Peyer's patch (tissue), 4 donors: ENCODE measurements at places on chromosomes 5 and 9. TPM values are rescaled to one million over a fixed set of nuclear protein-coding genes. Genes with fewer than 3 reads are reported as not detected.

- no peak for DNase-seq
Observed at GRCh38 chr9:37575001-37575400, 1.2 kb downstream of the FBXO10 start.

DNA sequence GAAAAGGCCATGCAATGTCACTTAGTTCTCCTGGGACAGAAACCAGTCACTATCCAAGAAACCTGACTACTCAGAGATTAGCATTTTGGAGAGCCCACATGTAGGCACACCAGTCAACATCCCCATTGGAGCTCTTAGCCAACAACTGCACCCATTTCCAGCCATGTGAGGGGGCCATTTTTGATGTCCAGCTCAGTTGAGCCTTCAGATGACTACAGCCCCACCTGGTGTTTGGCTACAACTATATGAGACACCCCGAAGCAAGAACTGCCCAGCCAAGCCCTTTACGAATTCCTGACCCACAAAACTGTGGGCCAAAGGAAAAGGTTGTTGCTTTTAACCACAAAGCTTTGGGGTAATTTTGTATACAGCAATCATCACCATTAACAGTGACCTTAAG is 300.1 kb downstream of the ASTN2 start:
- no peak for DNase-seq

DNA sequence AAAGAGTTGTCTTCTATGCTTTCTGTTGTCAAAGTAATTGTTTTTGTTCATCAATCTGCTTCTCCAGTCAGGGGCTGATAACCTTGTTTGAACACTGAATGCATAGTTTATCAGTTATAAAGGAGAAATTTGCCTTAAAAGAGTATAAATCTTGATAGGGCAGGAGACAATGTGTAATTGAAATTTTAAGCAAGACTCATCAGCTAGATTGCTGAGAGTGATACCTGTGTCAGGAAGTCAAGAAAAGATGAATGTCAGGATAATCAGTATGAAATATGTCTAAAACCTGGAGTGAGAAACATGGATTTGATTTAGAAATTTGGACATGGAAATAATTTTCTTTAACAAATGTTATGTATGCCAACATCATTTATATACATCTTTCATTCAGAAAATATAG is 1258.1 kb downstream of the EFNA5 start:
- no peak for DNase-seq

- DNase-seq: no peak
Observed at GRCh38 chr5:19713740-19714139, 274.3 kb downstream of the CDH18 start.

- DNase-seq: no peak
Observed at GRCh38 chr9:33472881-33473615, 676 bp downstream of the NOL6 start.

- DNase-seq: no peak
Observed at GRCh38 chr9:11319538-11319937, 706.7 kb upstream of the PTPRD start.

GRCh38 chr5:103894882-103895281 is 332.3 kb upstream of the NUDT12 start:
- no peak for DNase-seq

DNA sequence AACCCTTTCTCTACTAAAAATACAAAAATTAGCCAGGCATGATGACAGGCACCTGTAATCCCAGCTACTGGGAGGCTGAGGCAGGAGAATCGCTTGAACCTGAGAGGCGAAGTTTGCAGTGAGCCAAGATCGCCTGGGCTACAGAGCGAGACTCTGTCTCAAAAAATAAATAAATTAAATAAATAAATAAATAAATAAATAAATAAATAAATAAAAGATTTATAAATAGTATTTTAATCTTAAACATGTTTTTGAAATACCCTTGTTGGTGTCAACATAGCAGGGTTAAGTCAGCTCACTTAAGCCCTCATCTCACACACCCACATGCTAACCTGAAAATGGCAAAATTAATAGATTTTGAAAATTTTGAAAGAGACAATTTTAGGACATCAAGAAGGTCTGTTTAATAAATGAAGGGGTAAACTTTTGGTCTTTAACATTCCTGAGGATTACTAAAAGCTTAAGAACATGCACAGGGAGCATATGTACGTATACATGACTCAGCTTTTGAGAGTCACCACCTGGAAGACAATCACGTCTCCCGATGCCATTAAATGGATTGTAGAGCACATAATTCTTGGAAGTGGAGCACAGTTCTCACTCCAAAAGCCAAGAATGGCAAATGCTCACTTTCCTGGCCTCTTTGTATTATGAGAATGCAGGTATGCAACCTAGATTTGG is 202.5 kb downstream of the GDNF start:
- no peak for DNase-seq

DNA sequence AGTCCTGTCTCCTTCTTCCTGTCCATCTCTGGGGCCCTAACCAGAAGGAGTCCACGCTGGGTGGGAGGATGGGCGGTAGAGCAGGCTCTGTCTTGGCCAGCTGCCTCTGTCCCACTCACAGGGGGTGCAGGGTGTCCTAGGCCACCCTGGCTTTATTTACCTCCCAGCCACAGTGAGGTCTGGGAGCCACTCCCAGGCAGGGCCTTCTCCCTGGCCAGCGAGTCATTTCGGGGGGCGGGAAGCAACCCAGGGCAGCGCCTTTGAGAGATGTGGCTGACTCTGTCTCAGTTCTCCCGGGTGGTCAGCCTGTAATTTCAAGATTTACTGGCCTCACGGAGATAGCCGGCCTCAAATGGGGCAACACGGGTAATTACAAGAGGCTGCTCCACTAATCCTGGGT is 67.4 kb upstream of the PTCH1 start:
- no peak for DNase-seq

DNA sequence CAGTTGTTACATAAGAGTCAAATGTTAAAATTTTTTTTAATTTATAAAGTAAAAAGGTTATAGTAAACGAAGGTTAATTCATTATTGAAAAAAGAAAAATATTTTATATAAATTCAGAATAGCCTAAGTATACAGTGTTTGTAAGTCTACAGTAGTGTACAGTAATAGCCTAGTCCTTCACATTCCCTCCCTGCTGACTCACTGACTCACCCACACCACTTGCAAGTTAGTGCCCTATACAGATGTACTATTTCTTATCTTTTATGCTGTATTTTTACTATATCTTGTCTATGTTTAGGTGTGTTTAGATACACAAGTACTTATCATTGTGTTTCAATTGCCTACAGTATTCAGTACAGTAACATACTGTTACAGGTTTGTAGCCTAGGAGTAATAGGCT is 57.6 kb downstream of the MAMDC2 start:
- DNase-seq: no peak

GRCh38 chr5:87229780-87230179 is 37.9 kb upstream of the RASA1 start:
- DNase-seq: no peak

DNA sequence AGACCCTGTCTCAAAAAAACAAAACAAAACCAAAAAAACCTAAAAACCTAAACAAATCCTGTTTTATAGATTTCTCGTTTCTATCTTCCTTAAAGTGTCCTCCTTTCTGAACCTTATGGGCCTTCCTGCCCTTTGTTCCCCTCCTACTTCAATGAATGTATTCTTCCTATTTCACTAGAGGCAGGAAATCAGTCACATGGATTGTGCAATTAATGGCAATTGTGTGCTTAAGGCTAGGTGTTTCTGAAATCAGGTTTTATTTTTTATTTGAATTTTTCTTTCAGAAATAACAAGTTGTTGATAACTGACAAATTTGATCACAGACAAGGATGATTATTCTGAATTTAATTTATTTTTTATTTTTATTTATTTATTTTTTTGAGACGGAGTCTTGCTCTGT is 220.6 kb upstream of the SEMA6A start:
- DNase-seq: no peak

WWC1 gene
- 51.9 TPM for total RNA-seq

IL17B gene
- total RNA-seq: not detected

BAAT gene
- not detected for total RNA-seq

CCDC69 gene
- 86.6 TPM for total RNA-seq

CENPP gene
- total RNA-seq: 5.5 TPM

SHOC1 gene
- not detected for total RNA-seq

KIF4B gene
- not detected for total RNA-seq

SPINK13 gene
- not detected for total RNA-seq

FGF1 gene
- not detected for total RNA-seq
